ENCODE measurements at places on chromosomes 7 and 10. TPM values are rescaled to one million over a fixed set of nuclear protein-coding genes. Genes with fewer than 3 reads are reported as not detected.

Gene INA
- 0.58 TPM for total RNA-seq

Gene C7orf57
- 0.29 TPM for total RNA-seq

Gene ADAM8
- total RNA-seq = 11.7 TPM

Gene FAM20C
- 67.1 TPM for total RNA-seq

Gene CWF19L1
- 24.8 TPM for total RNA-seq

Gene JMJD1C
- 172 TPM for total RNA-seq

Gene CARD11
- total RNA-seq = 1.8 TPM

Gene FAM25G
- total RNA-seq = not detected

Gene PODXL
- total RNA-seq = 127 TPM

Gene PRKG1
- total RNA-seq = 38.4 TPM
